ENCODE measurements at places on chromosomes 13 and 19. TPM values are rescaled to one million over a fixed set of nuclear protein-coding genes. Genes with fewer than 3 reads are reported as not detected.

DNA sequence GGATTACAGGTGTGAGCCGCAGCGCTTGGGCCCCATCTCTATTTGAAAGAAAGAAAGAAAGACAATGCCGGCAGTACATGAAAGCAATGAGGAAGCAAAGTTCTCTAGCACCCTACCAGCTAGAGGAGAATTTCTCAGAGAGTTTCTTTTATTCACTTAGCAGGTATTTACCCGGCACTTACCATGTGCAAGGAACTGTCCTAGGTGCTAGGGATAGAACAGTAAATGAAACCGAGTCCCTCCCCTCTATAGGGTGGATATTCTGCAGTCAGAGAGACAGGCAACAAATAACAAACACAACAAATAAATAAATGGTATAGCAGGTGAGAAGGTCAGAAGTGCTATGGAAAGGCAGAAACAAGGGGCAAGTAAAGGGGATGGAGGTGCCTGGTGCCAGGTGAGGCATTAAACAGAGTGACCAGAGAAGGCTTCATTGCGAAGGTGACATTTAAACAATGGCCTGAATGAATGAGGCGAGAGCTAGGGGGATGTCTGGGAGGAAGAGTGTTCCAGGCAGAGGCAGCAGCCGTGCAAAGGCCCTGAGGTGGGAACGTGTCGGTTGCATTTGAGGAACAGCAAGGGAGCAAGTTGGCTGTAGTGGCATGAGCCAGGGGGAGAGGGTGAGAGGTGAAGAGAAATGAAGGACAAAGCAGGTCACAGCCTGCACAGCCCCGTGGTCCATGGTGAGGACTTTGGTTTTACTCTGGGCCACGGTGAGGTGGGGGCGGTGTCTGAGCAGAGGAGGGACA is 10.8 kb upstream of the MYH14 start:
- no peak for DNase-seq

GRCh38 chr13:72662548-72662947 is 64.9 kb downstream of the MZT1 start:
- DNase-seq: no peak

DNA sequence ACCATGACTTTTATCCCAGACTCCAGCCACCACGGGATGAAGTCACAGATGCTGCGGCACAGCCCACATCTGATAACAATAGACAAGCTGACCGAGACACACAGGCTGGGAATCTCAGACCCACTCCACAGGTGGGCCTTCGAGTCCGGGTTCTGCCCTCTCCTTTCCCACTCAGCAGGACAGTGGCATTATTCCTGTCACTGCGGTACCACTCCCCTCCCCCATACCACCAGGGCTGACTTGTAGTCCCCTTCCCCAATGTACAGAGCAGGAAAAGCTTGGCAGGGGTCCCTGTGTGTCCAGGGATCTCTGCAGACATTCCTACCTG is 179 bp upstream of the AMER2 start:
- no peak for DNase-seq

The SPC24 gene
- 159 TPM for total RNA-seq

The RNF17 gene
- not detected for total RNA-seq

DNA sequence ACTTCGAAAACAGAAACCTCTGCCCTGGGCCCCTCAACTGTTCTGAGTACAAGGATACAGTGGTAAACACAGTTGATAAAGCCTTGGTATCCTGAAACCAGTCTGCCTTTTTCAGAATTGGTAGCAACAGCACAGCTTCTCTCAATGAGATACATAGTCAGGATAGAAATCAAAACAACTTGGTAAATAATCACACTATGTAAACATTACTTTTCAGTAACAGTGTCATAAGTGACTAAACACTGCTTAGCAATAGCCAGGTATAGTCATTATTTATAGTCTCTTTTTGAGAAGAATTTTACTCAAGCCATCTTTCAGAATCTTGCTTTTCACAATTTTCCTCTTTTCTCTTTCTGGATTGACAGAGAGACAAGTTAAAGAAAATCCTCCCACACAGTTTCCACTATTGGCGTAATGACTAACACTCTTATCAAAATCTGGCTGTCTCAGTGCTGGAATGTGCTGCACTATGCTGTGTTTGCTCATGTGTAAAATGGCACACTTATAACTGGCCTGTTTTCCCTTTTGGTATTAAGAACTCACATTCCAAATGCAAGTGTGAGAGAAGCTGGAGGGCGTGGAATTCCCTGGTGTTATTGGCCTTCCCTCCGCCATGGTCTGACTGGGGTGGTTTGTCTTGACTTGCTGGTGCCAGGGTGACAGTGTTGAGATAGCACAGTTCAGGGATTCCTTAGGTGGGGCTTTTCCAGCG is 368.8 kb downstream of the TDRD3 start:
- peak; percentile 86 for DNase-seq

The PDX1 gene
- total RNA-seq: not detected

GRCh38 chr13:34914416-34914815 is 27.7 kb upstream of the NBEA start:
- no peak for DNase-seq

- DNase-seq: no peak
Measured at GRCh38 chr13:66663206-66663605, 566.9 kb downstream of the PCDH9 start.

The SLC7A10 gene
- not detected for total RNA-seq

- DNase-seq: no peak
Measured at GRCh38 chr19:39335168-39335548, 685 bp downstream of the GMFG start.

The KCNJ14 gene
- total RNA-seq: 0.37 TPM

GRCh38 chr13:52838433-52839107 is 9.9 kb downstream of the PCDH8 start:
- no peak for DNase-seq

- no peak for DNase-seq
Measured at GRCh38 chr13:105007166-105007808, 1528.2 kb downstream of the EFNB2 start.

GRCh38 chr13:74200081-74200480 is 65.9 kb upstream of the KLF12 start:
- DNase-seq: no peak

DNA sequence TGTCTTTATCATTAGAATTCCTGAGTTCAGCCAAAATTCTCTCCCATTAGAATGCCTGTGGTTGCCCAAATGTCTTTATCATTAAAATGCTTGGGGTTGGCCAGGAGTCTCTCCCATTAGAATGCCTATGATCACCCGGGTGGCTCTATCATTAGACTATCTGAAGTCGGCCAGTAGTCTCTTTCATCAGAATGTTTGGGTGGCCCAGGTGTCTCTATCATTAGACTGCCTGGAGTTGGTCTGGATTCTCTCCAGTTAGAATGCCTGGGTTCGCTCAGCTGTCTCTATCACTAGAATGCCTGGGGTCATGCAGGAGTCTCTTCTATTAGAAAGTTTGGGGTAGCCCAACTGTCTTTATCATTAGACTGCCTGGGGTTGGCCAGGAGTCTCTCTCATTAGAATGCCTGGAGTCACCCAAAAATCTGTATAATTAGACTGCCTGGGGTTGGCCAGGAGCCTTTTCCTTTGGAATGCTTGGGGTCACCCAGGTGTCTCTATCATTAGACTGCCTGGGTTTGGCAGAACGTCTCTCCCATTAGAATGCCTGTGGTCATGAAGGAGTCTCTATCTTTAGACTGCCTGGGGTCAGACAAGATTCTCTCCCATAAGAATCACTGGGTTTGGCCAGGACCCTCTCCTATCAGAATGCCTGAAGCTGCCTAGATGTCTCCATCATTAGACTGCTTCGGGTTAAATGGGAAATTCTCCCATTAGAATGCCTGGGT is 1478.3 kb downstream of the UQCRFS1 start:
- no peak for DNase-seq

DNA sequence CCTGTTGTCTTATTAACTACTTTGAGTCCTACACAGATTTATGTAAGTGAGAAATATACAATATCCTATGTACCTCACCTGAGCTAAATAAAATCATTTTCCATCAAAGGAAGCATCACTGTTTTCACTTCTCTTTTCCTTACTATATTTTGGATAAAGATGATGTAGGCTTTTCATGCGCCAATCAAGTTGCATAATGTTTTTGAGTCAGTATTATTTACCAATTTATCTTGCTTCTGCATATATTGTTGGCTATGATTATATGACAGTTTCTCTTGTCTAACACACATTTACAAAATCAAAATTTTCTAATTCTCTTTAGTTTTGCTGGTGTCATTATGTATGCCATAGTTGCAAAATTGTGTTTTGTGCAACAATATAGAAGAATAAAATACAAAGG is 67.9 kb upstream of the FRY start:
- DNase-seq: no peak

DNA sequence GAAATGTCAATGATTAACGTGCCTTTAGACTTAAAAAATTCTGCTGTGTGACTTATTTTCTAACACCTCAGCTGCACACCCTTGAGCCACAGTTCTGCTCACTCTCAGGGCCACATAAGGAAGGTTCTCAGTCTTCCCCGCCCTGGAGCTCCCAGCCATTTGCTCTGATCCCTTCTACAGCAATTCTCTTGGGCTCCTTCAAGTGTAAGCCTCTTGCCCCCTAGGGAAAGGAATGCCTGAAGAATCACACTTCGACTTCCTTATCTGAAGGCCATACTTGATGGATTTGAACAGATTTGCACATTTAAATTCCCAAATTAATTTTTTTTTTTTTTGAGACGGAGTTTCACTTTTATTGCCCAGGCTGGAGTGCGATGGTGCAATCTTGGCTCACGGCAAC is 44.2 kb downstream of the RASA3 start:
- DNase-seq: no peak

The ZNF546 gene
- 7.0 TPM for total RNA-seq

DNA sequence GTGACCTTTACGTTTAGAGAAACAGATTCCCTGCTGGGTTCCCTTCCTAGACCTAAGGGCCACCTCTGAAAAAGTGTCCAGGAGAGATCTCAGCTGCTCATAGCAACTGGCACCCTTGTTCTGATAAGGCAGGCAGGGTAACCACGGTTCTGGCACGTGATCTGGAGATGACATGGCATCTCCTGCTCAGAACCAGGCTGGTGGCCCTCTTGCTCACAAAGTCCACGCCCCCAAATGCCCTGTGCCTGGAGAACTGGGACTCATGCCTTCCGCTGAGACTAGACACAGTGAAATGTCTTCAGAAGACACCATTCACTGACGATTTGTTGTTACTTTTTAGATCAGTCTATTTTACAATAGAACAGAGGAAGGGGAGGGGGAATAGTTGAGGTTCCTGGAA is 174.1 kb downstream of the ZNF536 start:
- DNase-seq: no peak

The FAM83E gene
- total RNA-seq: not detected

The CCDC8 gene
- 0.12 TPM for total RNA-seq

- no peak for DNase-seq
Measured at GRCh38 chr13:40599747-40600146, 66.7 kb downstream of the FOXO1 start.

- DNase-seq: no peak
Measured at GRCh38 chr13:72403396-72404010, 323.9 kb downstream of the MZT1 start.

GRCh38 chr19:53019684-53020083 is 6.0 kb downstream of the ERVV-1 start:
- no peak for DNase-seq

GRCh38 chr19:8069096-8069973 is 16.8 kb downstream of the CCL25 start:
- no peak for DNase-seq

The IFI30 gene
- total RNA-seq: 51.9 TPM

GRCh38 chr13:79582896-79583295 is 101.9 kb downstream of the NDFIP2 start:
- no peak for DNase-seq

DNA sequence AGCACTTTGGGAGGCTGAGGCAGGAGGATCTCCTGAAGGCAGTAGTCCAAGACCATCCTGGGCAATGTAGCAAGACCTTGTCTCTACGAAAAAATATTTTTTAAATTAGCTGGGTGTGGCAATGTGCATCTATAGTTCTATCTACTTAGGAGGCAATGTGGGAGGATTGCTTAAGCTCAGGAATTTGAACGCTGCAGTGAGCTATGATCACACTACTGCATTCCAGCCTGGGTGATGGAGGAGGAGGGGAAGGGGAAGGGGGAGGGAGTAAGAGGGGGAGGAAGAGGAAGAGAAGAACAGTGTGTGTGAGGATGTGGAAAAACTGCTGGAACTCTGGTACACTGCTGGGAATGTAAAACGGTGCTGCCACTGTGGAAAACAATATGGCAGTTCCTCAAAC is 9.2 kb upstream of the CLIP3 start:
- DNase-seq: peak; percentile 66

GRCh38 chr13:84784443-84785153 is 902.3 kb upstream of the SLITRK1 start:
- DNase-seq: no peak

DNA sequence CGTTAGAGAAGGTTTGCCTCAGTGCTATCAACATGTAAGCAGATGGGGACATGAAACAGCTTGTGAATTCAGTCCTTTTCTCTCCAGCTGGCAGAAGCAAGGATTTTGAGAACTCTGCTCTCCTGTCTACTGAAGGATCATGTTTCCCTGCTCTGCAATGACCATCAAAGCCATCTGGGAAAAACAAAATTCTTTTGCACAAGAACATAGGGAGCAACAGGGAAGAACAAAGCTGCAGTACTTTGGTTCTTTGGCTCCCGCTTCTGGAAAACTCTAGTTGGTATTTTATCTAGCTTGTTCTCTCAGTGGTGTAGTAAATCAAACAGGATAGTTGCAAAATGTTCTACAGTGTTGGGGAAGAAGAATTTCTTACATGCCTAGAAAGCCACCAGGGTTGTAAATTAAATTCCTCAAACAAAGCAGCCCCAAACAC is 270.4 kb downstream of the ENOX1 start:
- DNase-seq: no peak

The RFPL4AL1 gene
- not detected for total RNA-seq

DNA sequence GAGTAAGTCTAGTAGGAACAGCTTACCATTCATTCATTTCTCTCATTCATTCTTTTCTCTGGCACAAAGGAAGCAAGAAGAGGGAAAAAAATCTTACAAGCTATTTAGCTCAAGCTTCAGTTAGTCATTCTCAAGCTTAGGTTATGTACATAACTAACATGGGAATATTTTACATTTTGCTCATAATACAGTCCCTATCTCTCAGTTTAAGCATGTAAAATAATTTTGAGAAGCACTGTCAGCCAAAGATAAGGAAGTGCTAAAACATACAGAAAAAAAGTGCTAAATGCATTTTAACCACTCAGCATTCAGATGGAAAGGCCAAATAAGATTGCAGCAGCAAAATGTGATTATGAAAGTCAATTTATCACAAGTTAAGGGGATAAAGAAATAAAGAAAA is 7.9 kb downstream of the RBM26 start:
- no peak for DNase-seq

The SMAD9 gene
- total RNA-seq: 0.64 TPM

DNA sequence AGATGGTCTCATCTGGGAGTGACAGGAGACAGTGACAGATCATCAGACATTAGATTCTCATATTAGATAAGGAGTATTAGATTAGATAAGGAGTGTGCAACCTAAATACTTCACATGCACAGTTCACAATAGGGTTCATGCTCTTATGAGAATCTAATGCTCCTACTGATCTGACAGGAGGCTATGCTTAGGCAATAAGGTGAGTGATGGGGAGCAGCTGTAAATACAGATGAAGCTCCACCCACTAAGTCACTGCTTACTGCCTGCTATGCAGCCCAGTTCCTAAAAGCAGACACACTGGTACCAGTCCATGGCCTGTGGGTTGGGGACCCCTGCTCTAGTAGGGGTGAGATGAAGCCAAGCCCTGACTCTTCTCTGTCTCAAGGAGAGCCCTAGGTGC is 10.0 kb upstream of the IGFL3 start:
- no peak for DNase-seq

GRCh38 chr13:109599901-109600657 is 186.3 kb downstream of the IRS2 start:
- DNase-seq: no peak

- no peak for DNase-seq
Measured at GRCh38 chr13:72004784-72005374, 137.9 kb upstream of the DACH1 start.

The DCT gene
- total RNA-seq: 0.17 TPM

- DNase-seq: no peak
Measured at GRCh38 chr19:54558339-54558738, 15.3 kb upstream of the LILRA2 start.
